ENCODE measurements at places on chromosomes 13 and 19. TPM values are rescaled to one million over a fixed set of nuclear protein-coding genes. Genes with fewer than 3 reads are reported as not detected.

The NCAN gene
- total RNA-seq, result 161 TPM

The ZNF556 gene
- 0.16 TPM for total RNA-seq

The ZNF577 gene
- total RNA-seq, result 66.6 TPM

The CCDC70 gene
- total RNA-seq, result not detected

The APOC1 gene
- 5.3 TPM for total RNA-seq

The CBLC gene
- not detected for total RNA-seq

The RDH8 gene
- not detected for total RNA-seq

The IGFL3 gene
- total RNA-seq, result not detected

The DOHH gene
- total RNA-seq, result 10.6 TPM

The CTU1 gene
- total RNA-seq, result 4.5 TPM

The MAST3 gene
- 5.0 TPM for total RNA-seq

The CD37 gene
- 1.1 TPM for total RNA-seq

The CGB8 gene
- total RNA-seq, result not detected

The OXGR1 gene
- total RNA-seq, result not detected

The RAVER1 gene
- 3.0 TPM for total RNA-seq

The PTH2 gene
- total RNA-seq, result not detected

The UBE2L5 gene
- not detected for total RNA-seq

The CGB1 gene
- not detected for total RNA-seq

The DPF1 gene
- total RNA-seq, result 37.4 TPM

The ZNF628 gene
- total RNA-seq, result 0.78 TPM

The PTPRH gene
- total RNA-seq, result 0.47 TPM

The ZNF791 gene
- 27.6 TPM for total RNA-seq

The ZNF568 gene
- total RNA-seq, result 39.8 TPM

The ZNF561 gene
- total RNA-seq, result 44.6 TPM

The ZNF566 gene
- total RNA-seq, result 60.7 TPM

The PSG3 gene
- total RNA-seq, result not detected

The PLPP2 gene
- total RNA-seq, result 0.62 TPM

The ANGPTL4 gene
- total RNA-seq, result 0.94 TPM

The GNG8 gene
- not detected for total RNA-seq

The ZNF546 gene
- total RNA-seq, result 27.5 TPM

The DMKN gene
- total RNA-seq, result 0.94 TPM

The AMER2 gene
- 161 TPM for total RNA-seq

The GRIN3B gene
- total RNA-seq, result not detected

The CRTC1 gene
- total RNA-seq, result 6.6 TPM

The NOVA2 gene
- 9.4 TPM for total RNA-seq

The KASH5 gene
- not detected for total RNA-seq

The C1QTNF9 gene
- not detected for total RNA-seq

The TMC4 gene
- not detected for total RNA-seq

The ZNF208 gene
- total RNA-seq, result under 0.01 TPM

The ATP4B gene
- not detected for total RNA-seq

The ZSCAN1 gene
- total RNA-seq, result 0.62 TPM

Data from occipital lobe (tissue), 3 donors.